Left renal pelvis (tissue), 4 donors: ENCODE measurements at places on chromosomes 1 and 21. TPM values are rescaled to one million over a fixed set of nuclear protein-coding genes. Genes with fewer than 3 reads are reported as not detected.

Gene UBL4B
- not detected for polyA plus RNA-seq

Gene TMCO4
- 5.2 TPM for polyA plus RNA-seq

Gene RNF186
- not detected for polyA plus RNA-seq

Gene PTPN7
- polyA plus RNA-seq: 0.81 TPM

Gene PTCH2
- 4.5 TPM for polyA plus RNA-seq

Gene TIE1
- 51.9 TPM for polyA plus RNA-seq
